ENCODE measurements at places on chromosomes 4 and X.

DNA sequence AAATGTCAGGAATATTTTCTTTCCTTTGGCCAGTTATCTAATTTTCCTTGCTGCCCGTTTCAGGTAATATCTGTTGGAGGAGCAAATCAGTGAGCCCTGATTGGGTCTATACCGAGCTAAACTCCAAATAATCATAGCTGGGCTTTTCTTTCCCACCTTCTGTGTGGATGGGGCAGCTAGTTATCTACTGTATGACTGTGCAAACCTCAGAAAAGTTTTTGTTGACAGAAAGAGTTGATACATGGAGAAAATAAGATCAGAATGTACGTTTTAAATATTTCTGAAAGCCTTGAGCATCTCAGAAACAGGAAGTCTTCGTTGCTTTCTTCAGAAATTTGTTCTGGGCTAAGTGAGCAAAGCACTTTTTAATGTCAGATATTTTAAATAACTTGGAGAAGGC, 6.2 kb upstream of the CXCL5 start:
- DNase-seq, result no peak

DNA sequence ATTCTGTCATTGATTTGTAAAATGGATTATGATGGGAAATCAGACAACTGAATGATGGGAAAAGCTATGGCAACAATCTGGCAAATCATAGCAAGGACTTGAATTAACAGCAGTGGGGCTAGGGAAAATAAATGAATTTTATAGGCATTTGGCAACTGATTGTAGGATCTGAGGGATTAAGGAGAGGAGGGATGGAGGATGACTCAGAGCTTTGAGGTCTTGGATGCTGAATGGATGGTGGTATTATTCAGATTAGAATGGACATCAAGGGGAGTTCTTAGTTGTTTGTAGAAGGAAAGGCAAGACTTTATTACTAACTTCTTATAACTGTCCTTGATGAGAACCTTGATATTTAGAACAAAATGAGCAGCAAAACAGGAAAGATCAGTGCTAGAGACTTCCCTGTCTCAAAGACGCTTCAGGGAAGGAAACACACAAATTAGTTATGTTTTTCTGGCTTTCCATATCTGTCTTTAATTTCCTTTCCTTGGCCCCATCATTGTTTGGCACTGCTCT, 51.4 kb upstream of the HHIP start:
- no peak for DNase-seq

GRCh38 chr4:138734746-138735145, 280.8 kb upstream of the NOCT start:
- peak; percentile 85 for DNase-seq

GRCh38 chr4:142121448-142122350, 485.3 kb downstream of the IL15 start:
- DNase-seq, result no peak

- peak; percentile 34 for DNase-seq
Measured at GRCh38 chrX:107716118-107716684, 59.4 kb downstream of the TSC22D3 start.

DNA sequence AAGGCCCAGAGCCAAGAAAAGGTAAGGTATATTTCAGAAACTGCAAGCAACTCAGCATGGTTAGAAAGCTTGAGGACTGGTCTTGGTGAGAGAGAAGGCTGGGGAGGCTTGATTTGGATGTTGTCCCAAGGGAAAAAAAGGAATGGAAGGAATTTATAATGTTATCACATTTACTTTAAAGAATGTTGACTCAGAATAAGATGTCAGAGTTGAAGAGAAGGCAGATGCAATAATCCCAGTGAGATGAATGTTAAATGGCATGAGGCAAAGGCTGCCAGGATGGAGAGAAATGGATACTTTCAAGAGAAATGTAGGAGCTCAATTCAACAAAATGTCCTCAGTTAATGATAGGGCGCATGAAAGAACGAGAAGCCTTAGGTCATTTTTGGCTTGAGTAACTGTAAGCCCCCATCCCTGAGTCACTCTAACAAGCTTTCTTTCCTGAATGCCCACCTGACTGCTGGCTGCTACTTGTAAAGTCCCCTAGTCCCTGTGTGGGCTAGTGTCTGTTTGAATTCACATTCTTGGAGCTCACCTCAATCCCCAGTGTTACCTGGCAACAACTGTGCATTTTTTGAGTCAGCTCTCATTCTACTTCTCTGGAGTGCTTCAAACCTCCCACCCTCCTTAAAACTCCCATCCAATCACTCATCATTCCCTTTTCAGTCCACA, 103.0 kb upstream of the TAPT1 start:
- peak; percentile 4 for DNase-seq

GRCh38 chr4:115609631-115610030, 496.2 kb upstream of the NDST4 start:
- DNase-seq, result no peak

GRCh38 chrX:124117325-124117724, 155.8 kb downstream of the STAG2 start:
- DNase-seq, result no peak

- DNase-seq, result no peak
Measured at GRCh38 chrX:81202943-81203342, 1.0 kb downstream of the SH3BGRL start.

GRCh38 chr4:55887594-55887993, 34.1 kb downstream of the EXOC1 start:
- no peak for DNase-seq

DNA sequence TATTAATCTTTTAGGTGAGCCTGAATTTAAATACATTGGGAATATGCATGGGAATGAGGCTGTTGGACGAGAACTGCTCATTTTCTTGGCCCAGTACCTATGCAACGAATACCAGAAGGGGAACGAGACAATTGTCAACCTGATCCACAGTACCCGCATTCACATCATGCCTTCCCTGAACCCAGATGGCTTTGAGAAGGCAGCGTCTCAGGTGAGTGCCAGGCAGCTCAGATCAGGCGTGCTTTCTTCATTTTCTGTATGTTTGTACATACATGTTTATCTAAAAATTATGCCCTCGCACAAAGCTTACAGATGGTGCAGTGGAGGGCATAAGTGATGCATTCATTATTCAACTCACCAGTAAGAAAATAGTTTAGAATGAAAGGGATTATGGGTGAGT, 85.6 kb downstream of the CPE start:
- no peak for DNase-seq

- no peak for DNase-seq
Measured at GRCh38 chr4:93187892-93188291, 640.7 kb upstream of the ATOH1 start.

GRCh38 chr4:71049395-71049794, 55.9 kb downstream of the DCK start:
- DNase-seq, result no peak

- no peak for DNase-seq
Measured at GRCh38 chrX:74195605-74196004, 108.4 kb upstream of the ZCCHC13 start.

DNA sequence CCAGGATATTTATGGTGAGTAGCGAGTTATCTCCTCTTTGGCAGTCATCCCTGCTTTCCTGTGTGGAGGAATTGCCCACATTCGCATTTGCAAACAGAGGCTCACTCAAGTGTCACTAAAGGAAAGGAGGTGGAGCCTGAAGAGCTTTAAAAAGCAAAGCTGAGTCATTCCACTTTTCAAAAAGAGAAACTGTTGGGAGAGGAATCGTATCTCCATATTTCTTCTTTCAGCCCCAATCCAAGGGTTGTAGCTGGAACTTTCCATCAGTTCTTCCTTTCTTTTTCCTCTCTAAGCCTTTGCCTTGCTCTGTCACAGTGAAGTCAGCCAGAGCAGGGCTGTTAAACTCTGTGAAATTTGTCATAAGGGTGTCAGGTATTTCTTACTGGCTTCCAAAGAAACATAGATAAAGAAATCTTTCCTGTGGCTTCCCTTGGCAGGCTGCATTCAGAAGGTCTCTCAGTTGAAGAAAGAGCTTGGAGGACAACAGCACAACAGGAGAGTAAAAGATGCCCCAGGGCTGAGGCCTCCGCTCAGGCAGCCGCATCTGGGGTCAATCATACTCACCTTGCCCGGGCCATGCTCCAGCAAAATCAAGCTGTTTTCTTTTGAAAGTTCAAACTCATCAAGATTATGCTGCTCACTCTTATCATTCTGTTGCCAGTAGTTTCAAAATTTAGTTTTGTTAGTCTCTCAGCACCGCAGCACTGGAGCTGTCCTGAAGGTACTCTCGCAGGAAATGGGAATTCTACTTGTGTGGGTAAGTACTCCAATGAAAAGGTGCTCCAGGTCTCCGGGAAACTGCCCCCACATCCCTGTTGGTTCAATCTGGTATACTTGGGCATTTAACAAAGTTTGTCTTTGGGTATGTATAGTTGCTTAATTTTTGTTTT, at the start of gene EGF:
TSS of gene EGF (plus strand) at position 178 of the 890 bp plus-strand sequence. CDS start at position 631, 453 bp downstream.
- DNase-seq, result peak; percentile 29

DNA sequence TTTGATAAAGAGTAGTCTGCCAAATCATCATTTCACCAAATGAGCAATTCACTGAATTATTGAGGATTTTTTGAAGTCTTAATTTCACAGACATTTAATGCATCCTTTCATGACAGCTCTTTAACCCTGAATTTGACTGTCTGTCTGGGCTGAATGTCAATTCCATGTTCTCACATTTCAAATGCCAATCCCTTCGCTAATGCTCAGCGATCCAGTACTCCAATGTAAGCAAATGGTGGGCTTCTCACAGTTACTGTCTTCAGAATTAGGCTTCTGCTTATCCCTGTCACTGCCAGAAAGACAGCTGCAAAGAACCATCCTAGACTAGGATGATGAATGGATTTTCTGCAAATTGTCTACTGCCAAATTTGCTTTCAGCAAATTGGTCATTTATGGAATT, 36.2 kb upstream of the USP38 start:
- no peak for DNase-seq

DNA sequence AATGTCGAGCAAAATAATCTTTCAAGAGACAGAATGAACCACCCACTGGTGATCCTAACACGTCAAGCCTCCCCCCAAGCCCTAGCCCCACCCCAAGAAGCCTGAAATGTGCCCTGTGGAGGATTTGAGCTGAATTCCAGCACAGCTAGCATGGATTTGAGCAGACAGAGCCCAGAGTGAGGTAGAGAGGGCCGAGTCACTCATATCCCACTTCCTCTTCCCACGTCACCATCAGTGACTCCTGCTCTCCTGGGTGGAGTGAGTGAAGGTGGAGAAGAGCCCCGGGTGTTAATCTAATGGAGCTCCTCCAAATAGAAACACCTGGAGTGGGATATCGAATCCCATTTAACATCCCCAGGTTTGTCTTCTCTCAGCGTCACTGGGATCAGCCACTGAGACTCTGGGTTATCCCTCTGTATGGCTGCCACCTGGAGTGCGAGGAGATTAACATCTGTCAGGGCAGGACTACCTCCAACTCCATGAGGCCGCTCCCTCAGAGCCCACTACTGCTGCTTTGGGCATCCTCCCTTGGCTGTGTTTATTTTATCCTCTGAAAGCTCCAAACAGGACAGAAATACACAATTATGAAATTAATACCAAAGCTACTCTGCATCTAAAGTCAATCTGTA, 136.6 kb downstream of the NWD2 start:
- no peak for DNase-seq

DNA sequence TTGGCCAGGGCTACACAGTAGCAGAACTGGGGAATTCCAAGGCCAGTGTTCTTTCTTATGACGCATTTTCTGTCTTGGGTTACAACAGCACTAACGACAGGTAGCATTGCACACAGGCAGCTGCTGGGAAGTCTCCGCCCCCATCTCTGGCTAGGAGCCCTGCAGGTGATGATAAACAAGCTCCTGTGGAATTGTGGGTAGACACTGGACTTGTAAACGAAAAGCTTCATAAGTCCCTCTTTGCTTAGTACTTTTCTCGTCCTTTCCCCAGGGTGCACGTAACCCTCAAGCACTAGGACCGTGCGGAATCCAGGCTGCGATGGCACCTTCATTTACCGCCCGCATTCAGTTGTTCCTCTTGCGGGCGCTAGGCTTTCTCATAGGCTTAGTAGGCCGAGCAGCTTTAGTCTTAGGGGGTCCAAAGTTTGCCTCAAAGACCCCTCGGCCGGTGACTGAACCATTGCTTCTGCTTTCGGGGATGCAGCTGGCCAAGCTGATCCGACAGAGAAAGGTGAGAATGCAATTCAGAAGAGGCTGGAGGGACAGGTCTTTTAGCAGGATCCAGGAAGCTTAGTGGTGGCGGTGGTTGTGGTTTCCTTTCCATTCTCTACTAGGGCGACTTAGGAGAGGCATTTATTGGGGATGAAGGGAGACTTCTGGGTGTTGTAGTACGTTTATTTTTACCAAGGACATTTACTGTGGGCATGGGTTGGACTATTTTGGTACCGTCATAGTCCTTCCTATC, at the start of gene FAAH2:
TSS of gene FAAH2 (plus strand) at position 200 of the 745 bp plus-strand sequence. CDS start at position 320, 120 bp downstream.
- DNase-seq, result no peak

DNA sequence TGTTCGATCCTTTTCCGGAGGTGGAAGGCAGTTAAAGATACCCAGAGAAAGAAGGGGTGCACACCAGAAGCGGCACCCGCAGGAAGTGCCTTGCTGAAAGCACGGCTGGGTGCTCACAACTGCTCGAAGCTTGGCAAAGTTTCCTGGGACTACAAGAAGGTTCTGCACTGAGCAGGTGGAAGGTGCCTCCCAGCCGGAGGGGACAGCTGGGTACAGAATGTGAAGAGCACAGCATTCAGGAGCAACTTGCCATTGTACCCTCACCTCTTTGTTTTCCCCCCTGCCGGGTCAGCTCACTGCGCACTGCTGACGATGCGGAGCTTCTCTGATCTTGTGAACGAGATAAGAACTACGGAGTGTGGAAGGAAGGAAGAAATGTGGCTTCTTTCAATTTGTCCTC, 289.2 kb downstream of the FBXW7 start:
- DNase-seq, result no peak

GRCh38 chr4:179076865-179077264, 1634.6 kb upstream of the AGA start:
- no peak for DNase-seq

DNA sequence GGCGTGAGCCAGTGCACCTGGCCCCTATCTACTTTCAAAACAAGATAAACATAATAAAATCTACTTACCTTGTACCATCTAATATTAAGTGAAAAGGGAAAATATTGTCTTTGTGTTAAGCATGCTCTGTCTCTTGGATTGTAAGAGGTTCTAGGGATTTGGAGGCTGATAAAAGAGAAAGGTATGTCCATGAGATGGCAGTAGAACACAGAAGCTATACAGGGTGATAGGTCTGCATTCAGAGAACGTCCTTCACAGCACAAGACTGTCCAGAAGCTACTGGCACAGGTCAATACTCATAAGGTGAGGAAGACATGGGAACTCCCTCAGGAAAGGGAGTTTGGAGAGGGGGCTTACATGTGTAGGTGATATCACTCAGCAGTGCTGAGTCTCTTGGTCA, 135.5 kb downstream of the TMEM47 start:
- no peak for DNase-seq

- DNase-seq, result no peak
Measured at GRCh38 chrX:48068096-48068887, 3.1 kb downstream of the ZNF630 start.

- peak; percentile 83 for DNase-seq
Measured at GRCh38 chr4:99655308-99656081, 2.1 kb downstream of the C4orf54 start.

Measured in adipocyte (in vitro differentiated cells).